ENCODE measurements at places on chromosomes 11 and 22. TPM values are rescaled to one million over a fixed set of nuclear protein-coding genes. Genes with fewer than 3 reads are reported as not detected.

The LAYN gene
- 61.1 TPM for total RNA-seq

GRCh38 chr11:2216400-2217064 lies 44.9 kb upstream of the TH start:
- DNase-seq: no peak

DNA sequence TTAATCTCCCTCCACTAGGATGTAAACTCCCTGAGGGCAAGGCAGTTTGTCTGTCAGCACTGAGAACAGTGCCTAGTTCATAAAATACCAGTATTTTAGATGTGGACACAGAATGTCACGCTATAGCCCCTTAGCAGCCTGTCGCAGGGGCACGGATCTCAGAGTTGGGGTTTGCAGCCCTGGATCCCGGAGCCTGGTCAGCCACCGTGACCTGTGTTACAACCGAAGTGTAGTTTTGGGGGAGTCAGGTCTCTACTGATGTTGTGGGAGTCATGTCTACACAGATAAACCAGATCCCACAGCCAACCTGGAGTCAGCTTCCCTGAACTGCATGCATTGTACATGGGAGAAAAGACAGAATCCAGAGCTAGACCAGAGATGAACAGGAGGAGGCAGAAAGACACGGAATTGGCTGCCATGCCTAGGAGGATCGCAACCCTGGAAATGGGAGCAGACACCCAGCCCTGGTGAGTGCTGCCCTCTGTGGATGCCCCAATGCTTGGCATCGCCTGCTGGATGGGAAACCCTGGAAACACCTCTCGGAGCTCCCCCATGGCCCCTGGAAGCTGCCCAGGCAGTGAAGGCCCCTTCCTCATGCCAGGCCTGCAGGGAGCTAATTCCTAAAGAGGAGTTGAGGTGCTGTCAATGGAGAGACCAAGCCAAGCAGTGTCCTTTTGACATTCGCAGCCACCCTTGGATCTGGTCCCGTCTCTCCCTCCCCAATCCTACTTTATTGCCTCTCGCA lies 851.3 kb downstream of the TBC1D22A start:
- no peak for DNase-seq

DNA sequence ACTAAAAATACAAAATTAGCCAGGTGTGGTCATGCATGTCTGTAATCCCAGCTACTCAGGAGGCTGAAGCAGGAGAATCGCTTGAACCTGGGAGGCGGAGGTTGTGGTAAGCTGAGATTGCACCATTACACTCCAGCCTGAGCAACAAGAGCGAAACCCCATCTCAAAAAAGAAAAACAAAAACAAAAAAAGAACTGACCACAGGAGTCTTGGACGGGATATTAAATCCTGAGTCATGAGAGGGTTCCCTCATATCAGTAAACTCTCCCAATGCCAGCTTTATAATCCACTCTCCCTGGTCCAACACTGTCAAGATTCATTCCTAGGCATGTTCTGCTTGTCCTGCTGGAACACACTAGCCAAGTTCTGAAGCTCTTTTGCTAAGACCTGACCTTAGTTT lies 61.5 kb upstream of the EP300 start:
- peak; percentile 29 for DNase-seq

DNA sequence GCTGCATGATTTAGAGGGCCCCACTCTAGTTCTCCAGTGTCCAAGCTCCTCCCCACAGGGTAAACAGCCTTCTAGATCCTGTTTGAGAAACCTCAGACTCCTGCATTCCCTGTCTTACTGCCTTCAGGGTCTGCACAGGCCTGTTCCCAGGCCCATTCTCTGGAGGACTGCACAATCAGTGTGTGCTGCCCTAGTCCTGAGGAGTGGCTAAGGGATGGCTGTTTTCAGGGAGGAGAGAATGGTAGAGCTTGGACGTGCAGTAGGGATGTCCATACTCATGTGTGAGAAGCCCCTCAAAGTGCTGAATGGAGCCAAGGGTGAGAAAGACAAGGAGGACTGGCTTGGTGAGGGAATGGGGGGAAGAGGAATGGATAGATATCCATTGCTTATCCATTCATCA lies 103.8 kb upstream of the CCDC90B start:
- no peak for DNase-seq

The LUZP2 gene
- total RNA-seq: not detected

DNA sequence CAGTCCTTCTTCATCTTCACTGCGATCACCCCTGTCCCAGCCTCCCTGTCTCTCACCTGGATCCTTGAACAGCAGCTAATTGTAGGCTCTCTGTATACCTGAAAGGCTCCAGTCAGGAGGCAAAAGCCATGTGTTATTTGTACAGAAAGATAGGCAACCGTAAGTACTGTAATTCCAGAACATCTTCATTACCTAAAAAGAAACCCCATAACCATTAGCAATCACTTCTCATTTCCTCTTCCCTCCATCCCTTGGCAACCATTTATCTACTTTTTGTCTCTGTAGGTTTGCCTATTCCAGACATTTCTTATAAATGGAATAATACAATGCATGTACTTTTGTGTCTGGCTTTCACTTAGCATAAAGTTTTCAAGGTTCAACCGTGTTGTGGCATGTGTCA lies 17.8 kb downstream of the NAGA start:
- no peak for DNase-seq
